ENCODE measurements at places on chromosomes 4 and X. TPM values are rescaled to one million over a fixed set of nuclear protein-coding genes. Genes with fewer than 3 reads are reported as not detected.

DNA sequence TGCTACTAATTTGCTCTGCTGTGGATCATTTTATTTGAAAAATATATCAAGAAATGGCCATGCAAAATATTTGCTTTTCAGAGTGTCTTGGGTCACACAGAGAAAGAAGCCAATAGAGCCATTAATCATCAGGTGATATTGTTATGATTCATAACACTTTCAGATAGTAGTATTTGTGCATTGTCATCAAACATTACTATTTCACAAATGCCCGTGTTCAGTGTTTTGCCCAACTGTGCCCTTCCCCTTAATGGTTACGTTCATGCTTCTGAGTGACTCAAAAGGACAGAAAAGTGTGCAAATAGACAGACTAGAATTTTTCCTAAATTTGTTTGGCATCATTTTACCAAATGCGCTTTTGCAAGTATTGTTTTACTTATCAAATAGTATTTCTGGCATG is 46.5 kb downstream of the PHOX2B start:
- no peak for DNase-seq

- DNase-seq, result peak; percentile 15
Measured at GRCh38 chr4:26884486-26884988, 23.9 kb downstream of the STIM2 start.

- no peak for DNase-seq
Measured at GRCh38 chr4:152352622-152353116, 183.2 kb downstream of the FBXW7 start.

DNA sequence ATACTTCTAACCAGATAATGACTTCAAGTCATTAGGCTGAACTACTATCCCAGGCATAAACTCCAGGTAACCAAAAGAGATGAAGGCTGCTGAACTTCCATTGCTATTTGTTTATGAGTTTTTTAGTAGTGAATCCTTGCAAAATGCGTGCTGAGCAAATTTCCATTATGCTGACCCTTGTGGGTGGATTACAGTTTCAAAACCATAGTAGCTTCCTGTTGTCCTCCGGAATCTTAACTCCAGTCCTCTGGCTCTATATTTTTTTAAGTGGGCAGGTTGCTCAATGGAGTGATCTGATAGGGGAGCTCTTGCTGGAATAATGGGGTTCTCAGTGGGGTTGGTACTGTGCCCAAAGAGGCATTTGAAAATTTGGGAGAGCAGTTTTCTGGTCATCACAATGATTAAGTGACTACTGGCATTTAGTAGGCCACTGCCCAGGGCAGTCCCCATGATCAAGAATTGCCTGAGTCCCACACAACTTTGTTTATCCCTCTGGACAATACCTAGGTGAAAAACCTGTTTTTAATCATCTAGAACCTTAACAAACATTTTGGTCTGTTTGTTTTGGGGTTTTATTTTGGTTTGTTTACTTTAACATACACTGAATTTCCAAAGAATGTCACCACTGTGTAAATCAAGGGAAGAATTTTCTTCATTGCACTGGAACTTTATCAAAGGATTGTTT is 302.3 kb upstream of the GATB start:
- DNase-seq, result no peak

DNA sequence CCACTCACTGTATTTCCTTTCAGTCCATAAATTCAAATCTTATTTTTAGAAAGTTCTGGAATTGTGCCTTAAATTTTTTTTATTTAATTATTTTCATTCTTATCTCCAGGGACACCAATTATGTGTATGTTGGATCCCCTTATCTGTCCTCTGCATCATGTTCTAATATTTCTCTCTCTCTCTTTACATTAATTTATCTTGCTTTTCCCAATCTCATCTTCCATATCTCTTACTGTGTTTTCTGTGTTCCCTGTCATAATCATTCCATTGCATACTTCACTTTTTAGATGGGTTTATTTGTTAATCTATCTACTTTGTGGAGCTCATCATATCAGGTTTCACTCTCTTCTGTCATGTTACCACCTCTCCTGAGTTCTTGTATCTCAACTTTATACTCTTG is 37.4 kb downstream of the PPP2R2C start:
- DNase-seq, result no peak

The DYNLT3 gene
- 16.1 TPM for total RNA-seq

The SCD5 gene
- 1.3 TPM for total RNA-seq

The DIPK2B gene
- 0.07 TPM for total RNA-seq
